ENCODE measurements at places on chromosomes 1 and 21. TPM values are rescaled to one million over a fixed set of nuclear protein-coding genes. Genes with fewer than 3 reads are reported as not detected.

The TRIM67 gene
- not detected for polyA plus RNA-seq

The PODN gene
- polyA plus RNA-seq, result 17.6 TPM

The E2F2 gene
- 0.06 TPM for polyA plus RNA-seq

- DNase-seq, result no peak
Measured at GRCh38 chr1:77673716-77674355, 8.6 kb downstream of the ZZZ3 start.

- DNase-seq, result no peak
Measured at GRCh38 chr1:210405316-210405715, 76.6 kb downstream of the HHAT start.

GRCh38 chr1:96220651-96221050 lies 500.9 kb upstream of the PTBP2 start:
- DNase-seq, result no peak

- DNase-seq, result no peak
Measured at GRCh38 chr1:21857142-21857839, 45.2 kb downstream of the LDLRAD2 start.

GRCh38 chr1:165501970-165502348 lies 41.8 kb upstream of the LRRC52 start:
- DNase-seq, result no peak

GRCh38 chr1:93440272-93440671 lies 7.6 kb upstream of the FNBP1L start:
- DNase-seq, result no peak
